ENCODE measurements at places on chromosomes 1 and 21.

DNA sequence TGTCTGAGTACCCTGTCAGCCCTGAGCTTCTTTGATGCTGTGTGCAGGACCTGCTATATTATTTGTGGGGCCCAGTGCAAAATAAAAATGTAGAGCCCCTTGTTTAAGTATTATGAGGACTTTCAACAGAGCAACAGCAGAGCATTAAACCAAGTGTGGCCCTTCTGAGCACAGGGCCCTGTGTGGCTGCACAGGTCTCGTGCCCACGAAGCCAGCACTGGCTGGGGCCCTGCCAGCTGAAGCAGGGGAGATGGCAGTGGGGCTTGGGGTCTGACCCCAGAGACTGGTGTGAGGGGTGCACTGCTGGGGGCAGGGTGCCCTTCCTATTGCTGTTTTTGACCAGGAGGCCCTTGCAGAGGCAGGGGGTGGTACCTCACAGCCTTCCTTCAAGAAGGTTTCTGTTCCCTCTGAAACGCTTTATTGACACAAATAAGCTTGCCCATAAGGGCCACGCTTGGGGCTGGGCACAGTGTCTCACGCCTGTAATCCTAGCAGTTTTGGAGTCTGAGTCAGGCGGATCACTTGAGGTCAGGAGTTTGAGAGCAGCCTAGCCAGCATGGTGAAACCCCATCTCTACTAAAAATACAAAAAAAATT lies 2.2 kb upstream of the SEMA4A start:
- DNase-seq: no peak

DNA sequence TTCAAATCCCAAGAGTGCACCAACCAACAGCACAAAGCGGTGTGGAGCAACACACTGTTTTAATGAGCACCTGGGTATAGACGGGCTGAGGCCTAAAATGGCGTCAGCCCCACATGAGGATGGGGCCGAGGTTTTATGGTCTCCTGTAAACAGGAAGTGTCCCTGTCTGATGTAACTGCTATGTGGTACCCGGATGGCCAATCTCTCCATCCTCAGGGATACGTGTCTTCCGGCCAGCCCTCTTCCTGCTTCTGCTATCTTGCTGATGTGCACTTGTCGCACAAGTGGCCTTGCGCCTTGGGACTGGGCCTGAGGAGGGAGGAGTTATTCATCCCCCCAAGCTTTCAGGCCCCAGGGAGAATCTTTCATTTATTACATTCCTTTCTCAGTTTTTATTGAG lies 73.5 kb downstream of the CNST start:
- DNase-seq: no peak

- DNase-seq: no peak
Observed at GRCh38 chr1:108925920-108926319, 37.4 kb downstream of the CLCC1 start.

DNA sequence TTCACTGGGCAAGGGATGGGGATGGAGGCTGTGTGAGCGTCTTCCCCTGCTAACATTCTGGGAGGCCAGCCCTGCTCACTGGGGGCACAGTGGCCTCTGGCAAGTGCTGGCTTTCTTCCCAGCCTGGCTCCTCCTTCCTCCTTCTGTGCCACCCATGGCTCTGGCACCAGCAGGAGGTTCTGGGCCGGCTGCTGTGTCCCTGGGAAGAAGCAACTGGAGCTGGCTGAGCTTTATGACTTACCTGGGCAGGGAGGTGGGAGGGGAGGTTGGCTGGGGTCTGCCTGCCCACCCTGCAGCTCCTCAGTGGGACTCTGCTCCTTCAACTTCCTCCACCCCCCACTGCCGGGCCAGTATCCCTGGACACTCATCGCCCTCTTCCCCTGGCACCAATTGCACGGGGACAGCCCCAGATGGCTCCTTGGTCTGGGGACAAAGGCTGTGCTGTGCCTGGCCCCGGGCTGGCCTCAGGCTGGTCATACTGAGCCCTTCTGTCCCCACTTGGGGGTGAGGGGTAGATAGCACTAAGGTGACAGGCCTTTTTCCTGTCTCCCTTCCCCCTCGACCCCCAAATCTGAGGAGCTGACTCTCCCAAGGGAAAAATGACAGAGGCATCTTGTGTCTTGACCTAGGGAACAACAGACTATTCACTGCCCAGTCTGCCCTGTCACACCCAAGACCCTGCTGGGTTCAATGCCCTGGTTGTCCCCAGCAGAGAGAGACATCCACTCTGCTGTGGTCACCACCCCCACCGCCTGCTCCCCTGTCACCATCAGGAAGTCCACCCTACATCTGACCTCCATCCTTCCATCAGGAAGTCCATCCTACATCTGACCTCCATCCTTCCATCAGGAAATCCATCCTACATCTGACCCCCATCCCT lies 14.4 kb downstream of the CDK18 start:
- no peak for DNase-seq

DNA sequence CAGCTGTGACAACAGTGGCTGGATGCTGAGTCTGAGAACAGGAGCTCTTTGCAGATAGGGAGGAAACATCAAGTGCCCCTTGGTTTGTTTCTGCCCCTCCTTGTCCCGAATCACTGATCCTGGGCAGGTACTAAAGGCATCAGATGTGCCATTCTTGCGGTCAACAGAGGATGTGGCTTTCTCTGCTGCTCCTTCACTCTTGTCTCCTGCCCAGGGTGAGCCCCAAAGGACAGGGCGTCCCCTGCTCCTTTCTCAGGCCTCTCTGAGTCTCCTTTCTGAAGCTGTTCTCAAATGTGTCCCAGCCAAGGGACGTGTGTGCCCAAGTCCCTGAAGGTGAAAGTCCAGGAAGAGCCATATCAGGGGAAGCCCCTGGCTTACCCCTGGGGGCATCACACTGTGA lies 31.7 kb downstream of the SLC37A1 start:
- DNase-seq: no peak

- DNase-seq: no peak
Observed at GRCh38 chr1:218718206-218718605, 373.1 kb downstream of the TGFB2 start.

DNA sequence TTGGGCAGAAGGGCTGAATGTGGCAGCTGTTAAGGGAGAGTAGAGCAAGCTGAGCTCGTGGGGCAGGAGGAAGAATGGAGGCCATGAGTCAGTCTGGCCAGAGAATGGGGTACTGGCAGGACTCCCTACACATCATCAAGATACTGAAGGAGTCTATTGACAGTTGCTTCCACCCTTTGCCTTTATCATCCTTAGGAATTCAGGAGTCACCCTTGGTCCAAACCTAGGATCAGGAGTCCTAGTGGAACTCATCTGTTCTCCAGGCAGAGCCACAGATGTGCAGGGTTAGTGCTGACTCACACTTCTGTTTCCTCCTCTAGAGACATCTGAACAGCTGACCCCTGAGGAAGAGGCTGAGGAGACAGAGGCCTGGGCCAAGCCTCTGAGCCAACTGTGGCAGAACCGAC lies 18.7 kb upstream of the ST3GAL3 start:
- no peak for DNase-seq

DNA sequence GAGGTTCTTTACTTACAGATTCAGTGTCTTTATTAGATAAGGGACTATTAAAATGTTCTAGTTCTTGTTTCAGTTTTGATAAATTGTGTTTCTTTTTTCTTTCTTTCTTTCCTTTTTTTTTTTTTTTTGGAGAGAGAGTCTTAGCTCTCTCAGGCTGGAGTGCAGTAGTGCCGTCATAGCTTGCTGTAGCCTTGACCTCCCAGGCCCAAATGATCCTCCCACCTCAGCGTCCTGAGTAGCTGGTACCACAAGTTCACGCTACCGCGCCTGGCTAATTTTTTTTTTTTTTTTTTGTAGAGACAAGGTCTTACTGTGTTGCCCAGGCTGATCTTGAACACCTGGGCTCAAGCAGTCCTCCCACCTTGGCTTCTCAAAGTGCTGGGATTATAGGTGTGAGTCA lies 76.6 kb downstream of the TMEM200B start:
- DNase-seq: no peak

- no peak for DNase-seq
Observed at GRCh38 chr1:158153179-158153578, 27.5 kb upstream of the CD1D start.

Data from A549 (cell line).